ENCODE measurements at places on chromosomes 1 and 21.

DNA sequence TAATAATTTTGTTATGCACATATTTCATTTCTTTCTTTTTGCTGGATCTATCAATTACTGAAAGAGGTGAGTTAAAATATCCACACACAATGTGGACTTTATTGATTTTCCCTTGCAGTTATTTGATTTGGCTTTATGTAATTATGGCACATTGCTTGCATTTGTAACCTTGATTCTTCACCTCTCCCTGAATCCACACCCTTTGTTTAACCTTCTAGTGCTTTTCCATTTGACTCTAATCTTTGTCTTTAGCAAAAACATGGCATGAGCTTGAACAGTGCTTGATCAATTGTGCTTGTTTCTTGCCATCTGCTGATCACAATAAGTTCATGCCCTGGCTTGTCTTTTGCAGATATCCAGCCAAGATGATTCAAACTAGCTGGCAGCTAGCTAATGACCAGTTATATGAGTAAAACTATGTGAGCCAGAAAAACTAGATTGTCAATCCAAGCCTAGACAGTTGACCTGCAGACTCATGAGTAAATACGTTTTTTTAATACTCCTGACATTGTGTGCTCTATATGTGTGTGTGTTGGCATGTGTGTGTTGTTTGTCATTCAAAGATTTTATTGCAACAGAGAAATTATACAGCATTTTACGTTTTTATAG lies 899.2 kb downstream of the NCAM2 start:
- DNase-seq, result no peak

DNA sequence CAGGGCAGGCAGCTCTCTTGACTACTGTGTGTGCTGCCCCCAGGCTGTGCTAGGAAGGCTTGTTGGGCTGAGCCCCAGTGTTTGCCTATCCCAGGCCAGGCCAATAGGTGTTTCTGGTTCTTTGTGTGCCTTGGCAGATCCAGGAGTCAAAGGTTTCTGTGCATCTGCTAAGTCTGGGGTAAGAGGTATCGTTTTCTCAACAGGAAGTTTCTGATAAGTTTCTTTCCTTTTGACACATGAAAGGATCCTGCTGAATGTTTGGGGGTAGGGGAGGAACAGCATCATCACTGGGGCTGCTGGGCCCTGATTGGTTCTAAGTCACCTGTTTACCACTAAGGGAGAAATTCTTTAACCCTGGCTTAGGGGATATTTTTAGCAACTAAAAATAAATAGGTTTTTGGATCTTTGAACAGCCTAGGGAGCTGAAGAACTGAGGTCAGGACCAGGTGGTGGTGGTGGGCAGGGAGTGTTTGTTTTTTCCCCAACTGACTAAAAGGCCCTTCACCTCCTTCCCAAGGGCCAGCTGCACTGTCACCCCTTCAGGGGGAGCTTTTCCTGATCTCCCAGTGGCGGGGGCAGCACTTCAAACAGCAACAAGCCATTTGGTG lies 85.1 kb downstream of the KCNN3 start:
- DNase-seq, result no peak

DNA sequence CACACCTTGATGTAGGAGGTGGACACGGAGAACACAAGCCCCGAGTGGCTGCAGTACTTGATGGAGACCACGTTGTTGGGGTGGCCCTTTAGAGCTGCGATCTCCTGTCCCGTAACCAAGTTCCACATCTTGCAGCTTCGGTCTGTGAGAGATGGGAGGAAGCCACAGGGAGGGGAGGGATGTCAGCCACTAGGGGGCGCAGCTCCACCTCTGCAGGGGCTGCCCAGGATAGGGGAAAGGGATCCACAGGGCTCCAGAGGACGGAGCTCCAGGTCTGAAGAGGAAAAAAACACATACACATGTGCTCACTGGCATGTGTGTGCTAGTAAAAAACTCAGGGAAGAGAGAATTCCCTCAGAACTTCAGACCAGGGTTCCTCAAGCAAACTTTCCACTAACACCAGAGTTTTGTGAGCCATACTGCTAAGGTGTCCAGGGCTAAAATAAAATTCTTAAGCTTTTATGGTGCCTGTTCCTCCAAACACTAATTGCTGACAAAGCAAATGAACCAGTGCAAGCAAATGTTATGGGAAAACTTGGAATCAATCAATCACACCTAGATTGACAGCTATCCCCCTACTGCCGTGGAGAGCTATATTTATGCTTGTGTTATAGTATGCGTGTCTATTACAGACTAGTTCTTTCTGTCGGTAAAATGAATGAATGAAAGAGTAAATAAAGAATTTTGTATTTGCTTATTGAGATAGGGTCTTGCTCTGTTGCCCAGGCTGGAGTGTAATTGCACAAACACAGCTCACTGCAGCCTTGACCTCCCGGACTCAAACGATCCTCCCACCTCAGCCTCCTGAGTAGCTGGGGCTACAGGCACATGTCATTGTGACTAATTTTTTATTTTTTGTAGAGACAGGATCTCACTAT lies 43.7 kb downstream of the KIF21B start:
- no peak for DNase-seq

- DNase-seq, result no peak
Observed at GRCh38 chr21:25402134-25402961, 204.9 kb downstream of the MRPL39 start.

DNA sequence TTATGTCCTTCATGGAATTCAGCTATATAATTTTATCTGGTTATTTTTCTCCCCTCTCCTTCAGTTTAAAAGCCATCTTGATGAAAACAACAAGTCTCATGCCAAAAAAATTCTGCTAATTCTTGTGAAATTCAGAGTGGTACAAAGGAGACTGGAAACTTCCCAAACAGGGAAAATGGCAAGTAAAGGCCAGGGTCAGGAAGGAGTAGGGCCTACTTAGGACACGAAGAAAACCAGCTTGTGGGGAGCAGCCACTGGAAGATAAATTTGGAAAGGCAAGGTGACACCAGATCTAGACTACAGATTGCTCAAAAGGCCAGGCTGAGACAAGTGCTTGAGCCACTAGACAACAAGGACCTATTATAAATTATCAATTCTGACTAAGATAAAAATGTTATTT lies 6.4 kb downstream of the TSTD1 start:
- no peak for DNase-seq

DNA sequence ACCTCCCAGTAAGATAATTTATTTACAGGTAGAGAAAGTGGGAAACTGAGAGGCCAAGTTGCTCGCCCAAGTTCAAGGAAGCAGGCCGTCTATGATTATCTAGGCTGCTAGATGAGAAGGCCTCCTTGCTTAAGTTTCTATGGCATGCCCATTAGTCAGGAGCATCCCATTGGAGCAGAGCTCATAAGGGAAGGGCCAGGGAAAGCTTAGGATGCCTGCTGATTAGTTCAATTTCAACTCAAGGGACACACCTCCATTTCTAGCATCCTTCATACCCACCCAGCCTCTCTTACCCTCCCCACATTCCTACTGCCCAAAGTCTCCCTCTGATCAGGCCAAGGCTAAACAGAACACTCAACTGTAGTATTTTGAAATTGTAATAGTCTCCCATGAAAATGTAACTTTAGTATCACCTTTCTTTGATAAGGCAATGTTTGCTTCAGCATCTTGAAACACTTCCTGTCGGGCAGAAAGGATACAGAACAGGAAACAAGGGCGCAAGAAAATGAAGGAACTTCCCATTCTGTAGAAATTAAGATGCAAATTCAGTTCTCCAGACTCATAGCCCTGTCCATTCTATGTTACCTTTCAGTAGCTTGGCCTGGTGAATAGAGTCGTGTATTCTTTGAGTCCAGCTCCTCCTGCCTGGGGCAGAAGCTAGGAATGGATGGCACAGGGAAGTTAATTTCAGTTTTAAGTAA lies 46.3 kb upstream of the TARBP1 start:
- DNase-seq, result no peak

- DNase-seq, result no peak
Observed at GRCh38 chr1:155035936-155036335, 2.3 kb downstream of the DCST1 start.

DNA sequence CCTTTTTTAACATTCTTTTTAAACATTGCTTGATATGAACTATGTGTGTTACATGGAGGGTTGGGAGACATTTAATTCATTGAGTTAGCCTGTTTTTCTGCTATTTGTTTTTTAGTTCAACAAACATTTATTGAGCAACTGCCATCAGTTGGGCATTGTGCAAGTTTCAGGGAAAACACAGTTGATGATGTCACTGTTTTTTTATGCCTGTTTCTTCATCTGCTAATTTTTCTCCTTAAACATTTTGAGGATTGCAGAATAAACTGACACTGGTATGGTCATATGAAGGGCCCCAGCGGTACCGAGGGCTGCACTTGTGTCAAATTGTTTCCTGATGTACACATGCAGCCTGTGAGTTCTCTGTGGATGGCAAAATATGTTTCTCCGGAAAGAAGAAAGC lies 253.0 kb downstream of the FGGY start:
- DNase-seq, result no peak

Measured in urinary bladder (tissue), 4 donors.